ENCODE measurements at places on chromosomes 6 and 20.

DNA sequence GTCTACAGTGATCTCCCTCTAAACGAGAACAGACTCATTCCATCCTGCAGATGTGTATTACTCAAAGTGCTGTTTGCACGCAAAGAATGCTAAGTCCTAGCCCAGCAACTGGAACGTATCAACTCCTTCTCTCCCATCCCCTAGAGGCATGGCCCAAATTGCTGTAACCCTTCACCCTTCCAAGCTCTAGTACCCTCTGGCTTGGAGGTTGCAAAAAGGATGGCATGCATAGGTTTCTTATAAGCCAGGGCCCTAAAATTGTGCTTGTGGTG lies 71.5 kb upstream of the TGM3 start:
- no peak for DNase-seq

DNA sequence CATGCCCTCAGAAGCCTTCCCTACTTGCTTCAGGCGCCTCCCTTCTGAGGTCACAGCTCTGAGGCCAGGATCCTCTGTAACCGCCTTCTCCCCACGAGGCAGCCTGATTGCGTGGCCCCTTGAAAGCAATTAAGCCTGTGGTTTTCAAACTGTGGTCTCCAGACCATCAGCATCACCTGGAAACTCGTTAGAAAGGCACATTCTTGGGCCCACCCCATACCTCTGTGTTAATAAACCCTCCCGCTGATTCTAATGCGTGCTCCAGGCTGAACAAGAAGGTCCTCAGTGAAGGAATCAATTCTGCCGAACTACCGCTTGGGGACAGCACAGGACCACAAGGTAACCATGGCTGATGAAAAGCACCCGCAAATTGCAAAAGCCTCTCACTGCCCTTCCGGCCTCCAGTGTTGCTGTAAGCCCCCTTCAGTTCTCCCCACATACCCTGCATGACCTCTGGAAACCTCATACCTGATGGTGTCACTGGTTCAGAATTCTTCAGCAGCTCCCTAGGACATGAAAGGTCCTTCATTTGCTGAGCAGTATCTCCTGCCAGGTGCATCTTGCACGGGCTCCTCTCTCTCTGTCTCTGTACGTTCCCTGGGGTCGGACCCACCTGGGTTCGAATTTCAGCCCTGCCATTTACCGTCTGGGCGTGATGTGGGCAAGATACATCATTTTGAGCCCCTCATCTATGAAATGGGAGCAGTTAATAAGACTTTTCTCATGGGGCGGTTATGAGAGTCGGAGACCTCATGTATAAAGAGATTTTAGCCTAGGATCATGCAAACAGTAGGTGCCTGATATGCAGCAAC lies 93.3 kb upstream of the RNF24 start:
- DNase-seq = peak; percentile 67

GRCh38 chr20:45410887-45411286 lies 2.8 kb downstream of the DBNDD2 start:
- no peak for DNase-seq

DNA sequence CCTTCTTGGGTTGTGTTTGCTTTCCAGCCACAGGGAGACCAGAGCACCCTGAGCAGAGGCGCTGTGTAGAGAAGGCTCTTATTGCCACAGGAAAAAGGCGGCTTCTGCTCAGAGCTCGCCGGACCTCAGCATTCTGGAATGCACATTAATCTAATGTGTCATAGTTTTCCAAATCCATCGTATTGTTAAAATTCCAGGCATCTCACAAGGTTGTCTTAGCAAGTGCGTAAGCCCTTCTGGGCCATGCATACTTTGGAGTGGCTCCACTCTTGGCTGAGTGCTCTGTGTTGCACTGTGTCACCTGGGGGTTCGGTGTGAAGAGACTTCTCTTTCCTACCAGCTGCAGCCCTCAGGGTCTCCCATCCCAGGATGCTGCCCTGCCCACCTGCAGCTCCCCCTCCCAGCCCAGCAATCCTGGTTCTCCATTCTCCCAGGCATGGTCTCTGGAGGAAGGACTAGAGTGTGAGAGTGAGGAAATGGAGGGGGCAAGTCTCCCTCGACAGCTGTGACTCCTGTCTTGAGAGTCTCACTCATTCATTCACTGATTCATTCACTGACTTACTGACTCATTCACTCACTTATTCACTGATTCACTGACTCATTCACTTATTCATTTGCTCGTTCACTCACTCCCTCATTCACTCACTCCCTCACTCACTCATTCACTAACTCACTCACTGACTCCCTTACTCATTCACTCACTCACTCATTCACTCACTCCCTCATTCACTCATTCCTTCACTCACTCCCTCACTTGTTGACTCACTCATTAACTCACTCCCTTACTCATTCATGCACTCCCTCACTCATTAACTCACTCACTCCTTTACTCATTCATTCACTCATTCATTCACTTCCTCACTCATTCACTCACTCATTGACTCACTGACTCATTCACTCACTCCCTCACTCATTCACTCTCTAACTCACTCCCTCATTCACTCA lies 83.7 kb upstream of the MPC1 start:
- no peak for DNase-seq

- no peak for DNase-seq
Measured at GRCh38 chr20:34859826-34860545, 12.7 kb downstream of the GGT7 start.

All from CD4-positive, alpha-beta T cell treated with Interleukin-6 at 100 ng/mL for 8 hours (primary cell).